Stimulated activated CD8-positive, alpha-beta memory T cell treated with anti-CD3 and anti-CD28 coated beads, Interleukin-7, amount 100 ng/mL, for 4 hours (primary cell): ENCODE measurements at places on chromosomes 7 and 10.

GRCh38 chr10:84783386-84783785 is 455.0 kb downstream of the CCSER2 start:
- no peak for DNase-seq

- DNase-seq, result no peak
Observed at GRCh38 chr7:52925332-52925731, 110.1 kb upstream of the POM121L12 start.

DNA sequence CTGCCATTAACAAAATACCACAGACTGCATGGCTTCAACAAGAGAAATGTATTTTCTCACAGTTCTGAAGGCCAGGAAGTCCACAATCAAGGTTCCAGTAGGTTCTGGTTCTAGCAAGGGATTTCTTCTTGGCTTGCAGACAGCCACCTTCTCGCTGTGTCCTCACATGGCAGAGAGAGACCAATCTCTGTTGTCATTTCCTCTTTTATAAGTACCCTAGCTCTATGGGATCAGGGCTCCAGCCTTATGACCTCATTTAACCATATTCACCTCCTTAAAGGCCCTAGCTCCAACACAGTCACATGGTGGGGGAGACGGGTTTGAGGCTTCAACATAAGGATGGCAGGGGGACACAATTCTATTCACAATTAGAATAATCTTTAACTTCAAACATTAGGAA is 23.6 kb downstream of the ABI1 start:
- DNase-seq, result no peak

DNA sequence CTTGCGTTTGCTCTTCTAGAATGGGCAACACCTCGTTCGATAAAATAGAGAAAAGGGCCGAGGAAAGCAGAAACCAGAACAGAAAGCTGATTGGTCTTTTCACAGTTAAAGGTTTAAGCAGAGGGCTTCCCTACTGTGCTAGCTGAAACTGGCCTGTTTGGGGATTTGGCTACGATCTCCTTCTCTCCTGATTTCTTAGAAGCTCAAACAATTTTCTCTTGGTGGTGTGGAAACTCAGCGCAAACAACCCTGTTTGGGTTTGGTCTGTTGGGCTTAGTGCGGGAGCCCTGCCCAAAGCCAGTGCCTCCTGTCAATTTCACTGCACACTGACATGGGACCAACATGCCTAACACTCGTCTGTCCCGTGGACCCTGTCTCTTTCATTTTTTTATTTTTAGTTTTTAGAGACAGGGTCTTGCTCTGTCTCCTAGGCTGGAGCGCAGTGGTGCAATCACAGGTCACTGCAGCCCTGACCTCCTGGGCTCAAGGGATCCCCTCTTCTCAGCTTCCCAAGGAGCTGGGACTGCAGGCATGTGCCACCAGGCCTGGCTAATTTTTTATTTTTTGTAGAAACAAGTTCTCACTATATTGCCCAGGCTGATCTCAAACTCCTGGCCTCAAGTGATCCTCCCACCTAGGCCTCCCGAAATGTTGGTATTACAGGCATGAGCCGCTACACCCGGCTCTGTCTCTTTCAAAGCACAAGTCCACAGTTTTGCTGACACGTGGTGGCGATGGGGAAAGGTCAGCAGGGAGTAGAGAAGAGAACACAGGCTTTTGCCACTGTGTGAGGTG is 16.5 kb upstream of the BNIP3 start:
- no peak for DNase-seq
